ENCODE measurements at places on chromosomes 1 and 21. TPM values are rescaled to one million over a fixed set of nuclear protein-coding genes. Genes with fewer than 3 reads are reported as not detected.

PRAMEF27 gene
- total RNA-seq = not detected

OR2L8 gene
- not detected for total RNA-seq

IGSF3 gene
- 3.3 TPM for total RNA-seq

- no peak overlapping the region for H3K4me3 ChIP-seq
- no peaks in the 10 kb centered on the region for H3K27me3 ChIP-seq
- no peak overlapping the region for H3K27ac ChIP-seq
- no peak for DNase-seq
- H3K4me1 ChIP-seq = no peaks in the 10 kb centered on the region
These were observed 9.4 kb downstream of the PRXL2B start for GRCh38 chr1:2595812-2596529.

DNA sequence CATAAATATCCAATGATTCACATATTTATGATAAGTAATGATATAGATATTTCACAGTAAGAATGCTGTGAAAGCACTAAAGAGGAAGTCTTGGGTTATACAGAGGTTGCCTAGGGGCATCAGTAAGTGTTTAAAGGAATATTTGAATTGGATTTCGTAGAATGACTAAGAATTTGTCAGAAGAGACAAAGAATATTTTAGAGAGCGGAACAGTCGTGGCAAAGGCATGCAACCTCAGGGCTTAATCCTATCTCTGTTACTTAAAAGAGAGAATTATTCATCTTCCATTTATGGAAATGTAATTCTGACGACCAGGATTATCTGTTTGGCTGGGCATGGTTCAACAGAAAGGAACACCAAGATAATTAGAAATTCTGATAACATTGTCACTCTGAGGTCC is 171.9 kb upstream of the NR5A2 start:
- peaks cover 6% of the 10 kb centered on the region for H3K4me1 ChIP-seq
- no peak overlapping the region for H3K27ac ChIP-seq
- peaks cover 14% of the 10 kb centered on the region for H3K27me3 ChIP-seq
- DNase-seq = no peak
- H3K4me3 ChIP-seq = no peak overlapping the region

DNA sequence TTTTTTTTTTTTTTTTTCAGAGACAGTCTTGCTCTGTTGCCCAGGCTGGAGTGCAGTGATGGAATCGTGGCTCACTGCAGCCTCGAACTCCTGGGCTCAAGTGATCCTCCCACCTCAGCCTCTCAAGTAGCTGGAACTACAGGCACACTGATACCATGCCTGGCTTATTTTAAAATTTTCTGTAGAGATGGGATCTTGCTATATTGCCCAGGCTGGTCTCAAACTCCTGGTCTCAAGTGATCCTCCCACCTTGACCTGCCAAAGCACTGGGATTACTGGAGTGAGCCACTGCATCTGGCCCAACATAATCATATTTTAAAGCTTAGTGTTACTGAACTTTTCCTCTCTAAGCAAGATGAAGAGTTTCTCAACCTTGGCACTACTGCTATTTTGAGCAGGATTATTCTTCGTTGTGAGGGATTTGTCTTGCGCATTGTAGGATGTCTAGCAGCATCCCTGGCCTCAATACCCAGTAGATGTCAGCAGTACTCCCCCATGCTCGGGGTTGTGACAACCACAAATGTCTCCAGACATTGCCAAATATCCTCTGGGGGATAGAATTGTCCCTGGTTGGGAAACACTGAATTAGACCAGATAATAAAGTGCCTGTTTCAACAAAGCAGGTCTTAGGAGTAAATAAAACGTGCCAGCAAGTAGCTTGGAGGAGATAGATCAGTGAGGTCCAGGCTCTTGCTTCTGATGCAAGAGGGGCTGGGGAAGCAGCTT is 15.1 kb upstream of the THRAP3 start:
- no peaks in the 10 kb centered on the region for H3K27me3 ChIP-seq
- no peak overlapping the region for H3K4me3 ChIP-seq
- no peak for DNase-seq
- H3K36me3 ChIP-seq = no peaks in the 10 kb centered on the region
- peaks cover 16% of the 10 kb centered on the region for H3K4me1 ChIP-seq

DNA sequence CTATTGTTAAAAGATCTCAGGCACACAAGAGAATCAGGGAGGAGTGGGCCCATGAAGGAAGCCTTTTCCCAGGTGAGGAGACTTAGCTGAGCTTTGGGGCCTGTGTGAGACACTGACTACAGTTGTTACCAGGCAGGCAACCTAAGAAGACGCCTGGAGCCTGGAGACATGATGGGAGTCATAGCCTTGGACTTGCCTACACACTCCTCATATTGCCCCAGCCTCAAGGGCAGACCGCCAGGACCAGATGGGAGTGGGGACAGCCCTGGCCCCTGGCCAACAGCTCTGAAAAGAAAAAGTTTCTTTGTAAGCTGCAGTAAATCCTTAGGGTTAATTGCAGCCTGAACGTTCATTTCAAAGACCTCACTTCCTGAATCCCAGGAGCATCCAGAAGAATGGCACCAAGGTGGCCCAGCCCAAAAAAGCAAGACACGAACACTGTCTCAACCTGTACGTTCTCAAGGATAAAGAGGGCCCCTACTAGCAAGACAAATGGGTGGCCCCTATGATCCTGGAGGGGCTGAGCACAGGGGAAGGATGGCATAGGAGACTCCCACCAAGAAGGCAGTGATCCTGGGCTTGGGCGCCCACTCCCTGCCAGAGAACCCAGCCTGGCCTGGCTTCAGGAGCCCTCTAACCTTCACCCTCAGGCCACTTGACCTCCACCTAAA is 33.2 kb upstream of the BTG2 start:
- H3K4me1 ChIP-seq = peaks cover 73% of the 10 kb centered on the region
- no peaks in the 10 kb centered on the region for H3K27me3 ChIP-seq
- H3K4me3 ChIP-seq = no peak overlapping the region
- DNase-seq = no peak
- no peaks in the 10 kb centered on the region for H3K36me3 ChIP-seq

- DNase-seq = no peak
- H3K27me3 ChIP-seq = peaks cover 12% of the 10 kb centered on the region
- no peaks in the 10 kb centered on the region for H3K36me3 ChIP-seq
- no peak overlapping the region for H3K4me3 ChIP-seq
These were observed 34.5 kb upstream of the LRRC38 start for GRCh38 chr1:13548281-13548680.

- H3K4me1 ChIP-seq = peaks cover 94% of the 10 kb centered on the region
- peak overlapping the region; percentile 92 for H3K27ac ChIP-seq
- DNase-seq = peak; percentile 61
- H3K4me3 ChIP-seq = peak overlapping the region; percentile 97
- H3K27me3 ChIP-seq = no peaks in the 10 kb centered on the region
These were observed 996 bp upstream of the SH3BGRL3 start for GRCh38 chr1:26278724-26279455.

DNA sequence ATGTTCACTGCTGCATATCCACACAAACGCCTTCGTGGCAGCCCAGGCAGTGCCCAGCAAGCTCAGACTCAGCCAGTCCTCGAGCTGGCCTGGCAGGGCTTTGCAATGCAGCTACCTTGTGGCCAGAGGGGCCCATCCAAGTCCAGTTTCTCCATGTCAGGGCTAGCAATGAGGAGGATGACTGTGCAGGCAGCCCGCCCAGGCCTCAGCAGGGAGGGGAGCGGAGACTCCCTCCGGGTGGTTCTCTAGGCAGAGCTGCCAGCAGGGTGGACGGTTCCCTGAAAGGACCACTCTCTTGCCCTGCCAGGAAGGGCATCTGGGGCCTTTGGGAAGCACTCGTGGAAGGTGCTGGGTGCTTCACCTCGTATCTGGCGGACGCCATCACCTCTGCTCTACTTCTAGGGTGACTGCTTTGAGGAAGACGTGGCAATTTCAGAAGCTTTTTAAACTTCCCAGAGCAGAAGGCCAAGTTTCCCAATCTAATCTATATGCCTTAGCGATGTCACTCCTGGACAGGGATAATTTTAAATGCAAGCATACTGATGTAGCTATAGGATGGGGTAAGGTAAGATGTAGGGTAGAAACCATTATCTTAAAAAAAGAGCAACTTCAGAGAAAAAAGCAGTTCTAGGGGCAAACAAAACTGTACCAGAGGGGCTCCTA is 56.2 kb downstream of the RUNX1 start:
- no peak overlapping the region for H3K27ac ChIP-seq
- no peak overlapping the region for H3K4me3 ChIP-seq
- no peak for DNase-seq
- H3K27me3 ChIP-seq = no peaks in the 10 kb centered on the region

DNA sequence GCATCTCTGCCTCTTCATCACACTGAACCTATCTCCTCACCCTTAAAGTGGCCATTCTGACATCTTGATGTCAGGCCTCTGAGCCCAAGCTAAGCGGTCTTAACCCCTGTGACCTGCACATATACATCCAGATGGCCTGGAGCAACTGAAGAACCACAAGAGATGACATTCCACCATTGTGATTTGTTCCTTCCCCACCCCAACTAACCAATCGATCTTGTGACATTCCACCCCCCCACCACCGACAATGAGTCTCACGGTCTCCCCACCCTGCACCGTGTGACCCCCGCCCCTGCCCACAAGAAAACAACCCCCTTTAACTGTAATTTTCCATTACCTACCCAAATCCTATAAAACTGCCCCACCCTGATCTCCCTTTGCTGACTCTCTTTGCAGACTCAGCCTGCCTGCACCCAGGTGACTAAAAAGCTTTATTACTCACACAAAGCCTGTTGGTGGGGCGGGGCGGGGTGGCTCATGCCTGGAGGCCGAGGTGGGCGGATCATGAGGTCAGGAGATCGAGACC is 21.0 kb upstream of the PINK1 start:
- no peak overlapping the region for H3K4me3 ChIP-seq
- H3K27me3 ChIP-seq = no peaks in the 10 kb centered on the region
- H3K36me3 ChIP-seq = no peaks in the 10 kb centered on the region
- no peak for DNase-seq
- H3K27ac ChIP-seq = no peak overlapping the region

DNA sequence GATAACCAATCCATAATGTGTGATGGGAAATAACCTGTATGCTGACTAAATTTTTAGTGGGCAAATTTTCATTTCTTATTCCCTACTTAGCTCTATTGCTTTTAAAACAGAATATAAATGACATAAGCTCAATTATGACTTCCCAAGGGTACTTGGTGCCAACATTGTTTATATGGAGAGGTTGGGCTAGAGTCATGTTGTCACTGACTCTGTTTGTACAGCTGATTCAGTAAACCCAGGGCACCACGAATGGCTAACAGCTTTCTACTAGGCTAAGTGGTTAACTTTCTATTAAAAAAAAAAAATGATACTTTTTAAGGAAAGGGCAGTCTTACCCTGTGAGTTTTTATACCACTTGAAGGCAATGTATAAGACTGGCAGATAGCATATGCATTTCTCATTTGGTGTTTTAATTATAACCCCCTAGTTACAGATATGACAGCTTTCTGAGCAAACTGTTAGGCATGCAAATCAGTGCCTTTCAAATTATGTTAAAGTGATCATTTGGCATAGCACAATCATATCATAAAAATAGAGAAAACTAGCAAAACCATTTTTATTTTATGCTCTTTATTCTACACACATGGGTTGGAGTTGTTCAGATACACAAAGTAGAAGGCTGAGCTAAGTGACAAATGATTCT is 147.1 kb downstream of the DNM3 start:
- peaks cover 1% of the 10 kb centered on the region for H3K27me3 ChIP-seq
- H3K36me3 ChIP-seq = no peaks in the 10 kb centered on the region
- no peaks in the 10 kb centered on the region for H3K4me1 ChIP-seq
- no peak overlapping the region for H3K4me3 ChIP-seq
- no peak for DNase-seq
- no peak overlapping the region for H3K27ac ChIP-seq

- H3K27me3 ChIP-seq = peaks cover 16% of the 10 kb centered on the region
- H3K4me3 ChIP-seq = no peak overlapping the region
- no peak for DNase-seq
These were observed 36.7 kb downstream of the FOXD2 start for GRCh38 chr1:47474278-47475193.

DNA sequence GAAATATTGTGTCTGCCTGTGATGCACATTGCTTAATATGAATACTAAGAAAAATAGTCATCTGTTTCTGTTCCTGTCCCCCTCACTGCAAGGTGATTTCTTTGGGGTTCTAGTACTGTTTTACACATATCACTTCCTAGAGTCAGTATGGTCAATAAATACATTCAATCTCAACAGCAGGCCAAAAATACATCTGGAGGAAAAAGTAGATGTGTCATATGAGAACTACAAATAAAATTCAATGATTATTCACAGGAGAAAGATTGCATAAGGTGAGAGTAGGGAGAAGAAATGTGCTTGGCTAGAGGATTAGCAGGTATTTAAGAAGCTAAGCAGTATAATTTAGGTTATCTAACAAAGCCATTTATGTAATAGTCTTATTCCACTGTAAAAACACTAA is 45.3 kb upstream of the SAMSN1 start:
- H3K27me3 ChIP-seq = no peaks in the 10 kb centered on the region
- H3K36me3 ChIP-seq = peaks cover 5% of the 10 kb centered on the region
- peak overlapping the region; percentile 96 for H3K27ac ChIP-seq
- DNase-seq = no peak
- peak overlapping the region; percentile 87 for H3K4me3 ChIP-seq

DNA sequence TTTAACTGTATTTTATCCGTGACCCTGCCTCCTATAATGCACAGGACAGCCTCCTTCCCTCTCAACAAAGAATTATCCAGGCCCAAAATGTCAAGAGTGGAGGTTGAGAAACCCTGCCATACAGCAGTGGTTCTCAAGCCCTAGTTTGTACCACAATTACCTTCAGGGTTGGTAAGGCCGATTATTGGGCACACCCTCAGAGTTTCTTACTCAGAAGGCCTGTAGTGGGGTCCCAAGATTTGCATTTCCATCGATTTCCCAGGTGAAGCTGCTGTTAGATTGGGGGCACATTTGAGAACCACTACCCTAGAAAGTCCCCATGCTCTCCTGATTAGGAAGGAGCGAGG is 400 bp upstream of the PGBD2 start:
- no peak for DNase-seq
- H3K27ac ChIP-seq = peak overlapping the region; percentile 86
- peak overlapping the region; percentile 88 for H3K4me3 ChIP-seq
- H3K4me1 ChIP-seq = peaks cover 23% of the 10 kb centered on the region
- peaks cover 4% of the 10 kb centered on the region for H3K27me3 ChIP-seq

DNA sequence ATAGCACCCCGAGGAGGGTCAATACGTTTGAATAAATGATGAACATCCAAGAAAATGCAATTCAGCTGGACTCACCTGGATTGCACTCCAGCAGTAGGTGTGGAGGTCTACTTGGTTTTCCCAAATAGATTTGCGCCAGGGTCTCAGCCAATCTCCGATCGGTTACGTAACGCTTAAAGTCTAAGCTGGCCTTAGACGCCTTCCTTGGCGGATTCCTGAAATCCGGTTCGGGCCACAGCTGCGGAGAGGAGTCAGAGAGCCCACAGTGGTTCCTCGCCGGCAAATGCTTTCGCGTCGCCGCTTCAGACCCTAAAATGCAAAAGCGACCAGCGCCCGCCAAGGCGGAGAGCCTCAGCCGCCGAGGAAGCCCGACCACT is 322 bp downstream of the TFB2M start:
- peaks cover 7% of the 10 kb centered on the region for H3K36me3 ChIP-seq
- no peak for DNase-seq
- no peaks in the 10 kb centered on the region for H3K27me3 ChIP-seq
- H3K4me1 ChIP-seq = peaks cover 47% of the 10 kb centered on the region

DNA sequence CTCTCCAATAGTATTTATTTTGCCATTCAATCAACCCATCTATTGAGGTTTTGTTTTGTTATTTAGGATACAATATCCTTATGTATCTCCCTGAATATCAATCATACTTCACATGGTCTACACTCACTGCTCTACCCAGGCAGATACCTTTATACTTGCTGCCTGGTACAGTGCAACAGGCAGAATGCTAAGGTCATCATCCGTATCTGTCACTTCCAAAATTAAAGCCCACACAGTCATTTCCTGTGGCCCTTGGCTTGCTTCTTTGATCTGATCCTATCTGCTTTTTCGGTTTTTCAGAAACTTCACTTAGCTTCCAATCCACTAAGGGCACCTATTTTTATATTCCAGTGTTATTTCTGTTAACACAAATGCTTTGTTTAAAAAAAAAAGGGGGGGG is 22.3 kb upstream of the ZZZ3 start:
- H3K27ac ChIP-seq = no peak overlapping the region
- H3K36me3 ChIP-seq = peaks cover 5% of the 10 kb centered on the region
- no peaks in the 10 kb centered on the region for H3K27me3 ChIP-seq
- DNase-seq = no peak

Measured in activated T-cell treated with anti-CD3 and anti-CD28 coated beads, Interleukin-2, amount 50 U/mL, for 72 hours (primary cell).